Midbrain (tissue), 1 donor: ENCODE measurements at places on chromosomes 6 and 20.
A peak's percentile ranks its signal among the peaks of the same experiment; 100 is the strongest.

DNA sequence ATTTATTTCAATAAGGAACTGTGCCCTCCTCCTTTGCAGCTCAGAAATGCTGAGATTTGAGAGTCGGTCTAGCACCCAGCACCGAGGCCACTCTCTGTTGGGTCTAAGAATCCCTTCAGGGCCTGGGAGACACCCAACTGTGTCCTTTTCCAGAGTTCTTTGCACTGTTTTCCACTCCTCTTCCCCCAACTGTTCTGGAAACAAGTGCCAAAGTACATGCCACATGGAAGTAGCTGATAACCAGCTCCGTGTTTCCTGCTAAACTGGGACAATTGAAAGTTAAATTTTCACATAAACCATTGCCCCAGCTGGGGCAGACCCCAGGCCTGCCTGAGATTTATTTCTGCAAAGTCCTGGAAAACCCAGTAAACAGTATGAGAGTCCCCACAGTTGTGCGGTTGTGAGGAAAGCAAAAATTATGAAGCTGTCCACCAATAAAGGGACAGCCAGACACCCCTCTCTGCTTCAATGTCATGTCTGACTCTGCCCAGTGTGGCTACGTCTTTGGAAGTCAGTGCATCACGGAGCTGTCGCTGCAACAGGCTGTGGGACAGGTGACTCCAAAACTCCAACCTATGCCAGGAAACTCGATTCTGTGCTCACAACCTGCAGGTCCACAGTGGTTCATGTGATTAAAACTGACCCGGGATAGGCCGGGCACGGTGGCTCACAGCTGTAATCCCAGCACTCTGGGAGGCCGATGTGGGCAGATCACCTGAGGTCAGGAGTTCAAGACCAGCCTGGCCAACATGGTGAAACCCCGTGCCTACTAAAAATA is 178.0 kb upstream of the AFDN start:
- no peak for DNase-seq

GRCh38 chr6:125114248-125114858 is 39.2 kb upstream of the TPD52L1 start:
- DNase-seq, result peak; percentile 69

- DNase-seq, result no peak
These were observed 94.0 kb downstream of the CD83 start for GRCh38 chr6:14211562-14211942.

- DNase-seq, result no peak
These were observed 2.2 kb downstream of the TAF4 start for GRCh38 chr20:62063315-62063980.

DNA sequence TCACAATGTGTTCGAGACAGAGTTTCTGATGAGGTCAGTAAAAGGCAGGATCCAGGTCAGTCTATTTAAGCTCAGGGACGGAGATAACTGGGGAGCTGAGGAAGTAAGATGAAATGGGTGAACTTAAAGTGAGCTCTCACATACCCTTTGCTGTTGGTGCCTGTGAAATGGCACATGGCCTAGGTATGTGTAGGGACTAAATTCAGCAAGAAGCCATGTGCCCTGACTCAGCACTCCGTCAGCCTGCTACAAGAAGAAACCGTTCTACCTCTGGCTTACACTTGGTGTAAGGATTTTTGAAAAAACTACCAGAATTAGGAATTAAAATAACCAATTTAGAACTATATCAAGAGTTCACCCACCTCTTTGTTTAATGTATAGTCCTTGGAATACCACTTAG is 41.1 kb upstream of the TRDN start:
- no peak for DNase-seq

DNA sequence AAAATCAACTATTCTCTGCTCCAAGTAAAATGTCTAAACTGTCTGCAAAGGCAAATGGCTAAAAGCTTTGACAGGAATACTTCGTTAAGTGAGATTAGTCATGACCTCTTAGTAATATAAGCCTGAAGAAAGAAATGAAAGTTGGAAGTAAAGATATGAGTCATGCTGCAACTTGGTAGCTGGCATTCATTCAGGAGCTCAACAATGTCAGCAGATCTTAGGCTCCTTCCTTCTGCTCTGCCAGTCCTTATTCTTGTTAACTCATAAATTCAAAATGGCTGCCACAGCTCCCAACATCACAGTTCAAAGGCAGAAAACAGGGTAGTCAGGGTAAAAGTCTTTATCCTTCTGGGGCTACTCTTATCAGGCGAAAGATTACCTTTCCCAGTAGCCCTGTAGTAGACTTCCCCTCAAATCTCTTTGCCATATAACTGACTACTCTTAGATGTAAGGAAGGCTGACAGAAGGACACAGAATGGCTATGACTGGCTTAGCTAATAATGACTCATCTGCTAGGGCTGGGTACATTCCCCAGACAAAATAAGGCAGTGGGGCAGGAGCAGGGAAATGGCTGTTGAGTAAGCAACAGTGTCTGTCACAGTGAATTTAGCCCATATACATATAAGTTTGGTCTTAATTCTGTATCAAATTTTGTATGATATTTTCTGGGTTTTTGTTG is 24.4 kb upstream of the C6orf62 start:
- DNase-seq, result peak; percentile 14

DNA sequence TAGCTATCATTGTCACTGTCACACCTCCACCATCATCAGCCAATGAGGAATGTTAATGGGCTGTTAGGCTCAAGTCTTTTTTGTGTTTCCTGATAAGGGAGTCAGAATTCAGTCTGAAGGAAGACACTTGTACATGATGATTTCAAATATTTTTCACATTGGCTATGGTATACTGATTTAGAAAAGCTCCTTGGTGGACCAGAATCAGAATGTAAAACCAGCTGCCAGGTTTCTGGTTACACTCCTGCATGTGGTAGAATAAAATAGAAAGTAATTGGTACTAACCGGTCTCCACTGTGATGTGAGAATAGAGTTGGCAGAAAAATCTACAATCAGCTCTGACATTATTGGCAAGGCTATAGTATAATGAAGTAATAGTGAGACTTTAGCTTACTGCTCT is 10.7 kb downstream of the COL9A1 start:
- DNase-seq, result no peak

DNA sequence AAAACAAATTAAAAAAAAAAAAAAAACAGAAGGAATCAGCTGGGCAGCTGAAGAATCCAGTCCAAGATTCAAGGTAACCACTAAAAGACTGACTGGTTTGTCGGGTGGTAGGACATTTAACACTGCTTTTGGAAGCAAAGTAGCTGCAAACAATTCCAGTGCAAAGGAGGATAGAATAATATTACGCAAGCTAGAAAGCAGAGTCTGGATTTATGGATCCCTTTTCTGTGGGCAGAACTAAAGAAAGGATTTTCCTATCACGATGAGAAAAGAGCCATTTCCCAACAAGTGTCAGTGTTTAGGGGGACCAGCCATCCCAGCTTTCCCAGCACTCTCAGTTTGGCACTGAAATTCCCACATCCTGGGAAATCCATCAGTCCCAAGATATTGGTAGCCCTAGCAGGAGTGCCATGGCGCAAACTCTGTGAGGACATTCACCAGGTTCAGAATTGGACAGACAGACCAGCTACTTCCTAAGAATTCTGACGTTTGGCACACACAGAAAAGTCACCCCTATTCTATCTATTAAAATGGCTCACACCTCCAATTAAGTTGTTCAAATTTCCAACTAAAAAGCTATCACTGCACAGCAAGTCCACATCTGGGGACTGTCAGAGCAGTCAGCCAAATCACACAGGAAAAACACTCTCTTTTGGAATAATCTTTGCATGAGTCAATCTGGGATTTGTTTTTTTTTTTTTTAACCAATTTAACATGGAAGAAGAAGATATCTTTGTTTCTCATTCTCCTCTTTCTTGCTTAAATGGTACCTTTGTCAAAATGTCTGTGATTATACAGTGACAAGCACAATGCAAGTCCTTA is 356.8 kb upstream of the ARID1B start:
- DNase-seq, result no peak

GRCh38 chr20:944774-945410 is 28.8 kb upstream of the ANGPT4 start:
- DNase-seq, result no peak

- peak; percentile 61 for DNase-seq
These were observed 2.9 kb upstream of the BMP6 start for GRCh38 chr6:7723041-7723447.

- DNase-seq, result no peak
These were observed 2.5 kb downstream of the BTN3A1 start for GRCh38 chr6:26404546-26404945.

GRCh38 chr6:125743604-125744003 is 5.8 kb upstream of the HEY2 start:
- peak; percentile 50 for DNase-seq

GRCh38 chr6:145629478-145629877 is 105.8 kb downstream of the EPM2A start:
- no peak for DNase-seq

DNA sequence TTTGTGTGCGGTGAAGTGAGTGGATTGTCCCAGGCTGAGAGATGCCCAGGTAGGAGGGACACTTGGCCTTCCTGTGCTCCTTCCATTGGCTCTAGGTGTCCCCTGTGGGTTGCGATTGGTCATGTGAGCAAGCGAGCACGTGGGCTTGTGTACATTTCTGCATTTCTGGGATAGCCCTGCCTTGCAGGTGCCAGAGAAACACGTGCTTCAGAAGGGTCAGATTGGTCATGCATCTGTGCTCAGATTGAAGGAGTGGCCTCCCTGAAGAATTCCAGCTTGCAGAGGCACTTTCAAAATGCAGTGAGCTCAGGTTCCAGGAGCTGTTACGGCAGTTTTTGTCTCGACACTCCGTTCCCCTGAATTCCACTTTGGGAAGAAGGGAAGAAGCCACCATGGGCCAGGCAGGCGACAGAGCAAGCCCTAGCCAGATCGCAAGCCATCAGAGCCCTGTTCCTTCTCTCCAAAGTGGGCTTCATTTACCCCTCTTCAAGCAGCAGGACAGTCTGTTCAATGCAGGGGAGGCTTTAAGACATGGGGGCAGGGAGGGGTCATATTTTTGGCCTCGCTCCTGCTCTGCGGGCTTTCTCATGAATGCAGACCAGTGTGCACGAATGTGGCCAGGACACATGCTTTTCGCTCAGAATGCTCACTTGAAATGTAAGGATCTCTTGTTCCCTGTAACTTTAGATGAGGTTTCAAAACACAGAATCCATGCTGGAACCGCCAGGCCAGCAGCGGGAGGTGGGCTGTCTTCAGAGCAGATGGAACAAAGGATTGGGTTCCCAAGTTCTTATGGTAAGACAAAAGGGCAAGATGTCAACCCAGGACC is 78.6 kb upstream of the AKAP12 start:
- no peak for DNase-seq

DNA sequence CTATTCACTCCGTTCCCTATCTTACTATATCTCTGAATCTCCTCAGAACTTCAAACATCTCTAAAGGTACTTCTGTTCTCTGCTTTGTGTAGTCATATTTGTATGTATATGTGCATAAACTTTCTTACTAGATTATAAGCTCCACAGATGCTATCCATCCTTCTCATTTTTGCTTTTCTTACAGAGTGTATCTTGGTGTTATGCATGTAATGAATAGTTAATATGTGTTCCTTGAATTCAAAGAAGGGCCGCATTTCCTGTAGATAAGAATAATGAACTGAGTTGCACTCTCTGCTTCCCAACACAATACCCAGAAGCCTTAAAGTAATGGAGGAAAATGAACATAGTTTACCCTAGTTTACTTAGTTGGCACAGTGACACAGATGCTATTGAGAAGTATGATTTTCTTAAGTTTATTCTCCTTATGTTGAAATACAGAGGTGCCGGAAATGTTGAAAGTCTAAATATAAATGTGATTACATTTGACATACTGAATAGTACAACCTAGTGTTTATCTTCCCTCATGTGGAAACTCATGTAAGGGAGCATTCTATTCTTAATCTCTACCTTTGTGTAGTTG is 6.0 kb downstream of the NUS1 start:
- DNase-seq, result no peak

- no peak for DNase-seq
These were observed 103.4 kb upstream of the RALGAPA2 start for GRCh38 chr20:20815711-20816455.
